Lower lobe of right lung (tissue), 2 donors: ENCODE measurements at places on chromosomes 2 and 18.

DNA sequence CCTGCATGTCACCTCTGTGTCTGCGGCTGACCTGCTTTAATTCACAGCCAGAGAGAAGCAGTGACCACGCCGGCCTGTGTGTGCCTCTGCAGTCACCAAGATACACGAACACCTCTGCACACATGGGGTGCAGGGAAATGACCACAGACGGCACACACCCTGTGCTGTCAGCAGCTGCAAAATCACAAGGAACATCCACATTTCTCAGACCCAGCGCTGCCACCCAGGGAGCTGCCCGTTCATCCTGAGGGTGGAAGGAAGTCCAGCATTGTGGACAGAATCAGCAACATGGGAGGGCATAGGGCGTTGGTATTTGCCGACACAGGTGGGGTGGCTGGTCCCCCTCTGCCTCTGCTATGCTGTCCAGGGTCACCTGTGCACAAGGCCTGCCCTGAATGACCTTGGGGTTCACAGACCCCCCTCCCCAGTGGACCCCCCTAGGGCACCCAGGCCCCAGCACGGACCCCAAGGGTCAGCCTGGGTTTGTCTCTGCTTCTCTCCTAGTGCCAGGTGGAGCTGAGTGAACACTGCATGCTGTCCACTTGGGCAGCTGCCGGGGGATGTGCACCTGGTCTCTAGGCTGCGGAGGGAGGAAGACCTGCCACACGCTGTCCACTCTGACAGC, 107.4 kb downstream of the PXDN start:
- no peak for DNase-seq

DNA sequence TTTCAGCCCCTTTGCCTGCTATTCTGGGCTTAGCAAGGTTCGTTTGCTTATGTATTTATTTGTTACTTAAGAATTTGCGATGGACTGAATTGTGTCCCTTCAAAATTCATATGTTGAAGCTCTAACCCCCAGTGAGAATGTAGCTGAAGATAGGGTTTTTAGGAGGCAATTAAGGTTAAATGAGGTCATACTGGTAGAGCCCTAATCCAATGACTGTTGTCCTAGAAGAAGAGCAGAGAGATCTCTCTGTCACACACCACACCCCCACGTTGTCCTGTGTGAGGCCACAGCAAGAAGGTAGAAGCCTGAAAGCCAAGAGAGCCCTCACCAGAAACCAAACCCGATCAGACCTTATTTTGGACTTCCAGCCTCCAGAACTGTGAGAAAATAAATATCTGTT, 66.7 kb downstream of the KIAA1328 start:
- no peak for DNase-seq

GRCh38 chr2:159326569-159327255, 40.2 kb upstream of the WDSUB1 start:
- DNase-seq = no peak

DNA sequence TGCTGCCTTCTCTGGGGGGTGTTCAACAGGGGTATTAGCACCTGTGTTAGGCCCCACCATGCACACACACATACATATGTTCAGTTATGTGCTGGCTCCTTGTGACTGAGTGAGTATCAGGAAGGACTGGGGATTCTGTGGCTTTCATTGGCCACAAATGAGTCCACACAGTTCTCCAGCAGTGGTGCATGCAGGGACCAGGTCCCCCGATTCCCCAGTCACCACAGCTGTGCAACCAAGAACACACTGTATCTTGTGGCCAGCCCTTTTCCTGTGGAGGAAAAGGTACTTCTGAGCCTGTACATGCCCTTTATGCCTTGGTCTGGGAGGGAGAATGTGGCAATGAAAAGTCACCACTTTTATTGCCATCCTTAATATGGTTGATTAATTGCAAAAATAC, 74.9 kb upstream of the KLF7 start:
- no peak for DNase-seq
